ENCODE measurements at places on chromosomes 6 and 20.

GRCh38 chr6:5534643-5535042 is 273.3 kb downstream of the FARS2 start:
- DNase-seq, result no peak

- peak; percentile 43 for DNase-seq
Observed at GRCh38 chr20:62618611-62619529, 23.4 kb upstream of the SLCO4A1 start.

GRCh38 chr6:4504700-4505099 is 271.5 kb upstream of the CDYL start:
- no peak for DNase-seq

DNA sequence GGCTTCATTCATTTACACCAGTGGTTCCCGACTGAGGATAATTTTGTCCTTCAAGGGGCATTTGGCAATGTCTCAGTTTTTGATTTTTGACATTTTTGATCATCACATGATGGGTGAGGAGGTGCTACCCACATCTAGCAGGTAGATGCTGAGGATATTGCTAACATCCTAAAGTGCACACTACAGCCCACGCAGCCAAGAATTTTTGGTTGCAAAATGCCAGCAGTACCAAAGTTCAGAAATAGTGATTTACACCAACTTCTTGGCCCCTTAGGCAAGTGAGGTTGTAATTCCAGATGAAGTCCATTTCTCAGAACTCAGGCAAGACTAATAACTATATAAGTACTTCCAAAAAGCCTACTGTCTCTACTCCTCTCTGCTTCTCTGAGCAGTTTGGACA is 80.1 kb upstream of the TSHZ2 start:
- DNase-seq, result no peak

DNA sequence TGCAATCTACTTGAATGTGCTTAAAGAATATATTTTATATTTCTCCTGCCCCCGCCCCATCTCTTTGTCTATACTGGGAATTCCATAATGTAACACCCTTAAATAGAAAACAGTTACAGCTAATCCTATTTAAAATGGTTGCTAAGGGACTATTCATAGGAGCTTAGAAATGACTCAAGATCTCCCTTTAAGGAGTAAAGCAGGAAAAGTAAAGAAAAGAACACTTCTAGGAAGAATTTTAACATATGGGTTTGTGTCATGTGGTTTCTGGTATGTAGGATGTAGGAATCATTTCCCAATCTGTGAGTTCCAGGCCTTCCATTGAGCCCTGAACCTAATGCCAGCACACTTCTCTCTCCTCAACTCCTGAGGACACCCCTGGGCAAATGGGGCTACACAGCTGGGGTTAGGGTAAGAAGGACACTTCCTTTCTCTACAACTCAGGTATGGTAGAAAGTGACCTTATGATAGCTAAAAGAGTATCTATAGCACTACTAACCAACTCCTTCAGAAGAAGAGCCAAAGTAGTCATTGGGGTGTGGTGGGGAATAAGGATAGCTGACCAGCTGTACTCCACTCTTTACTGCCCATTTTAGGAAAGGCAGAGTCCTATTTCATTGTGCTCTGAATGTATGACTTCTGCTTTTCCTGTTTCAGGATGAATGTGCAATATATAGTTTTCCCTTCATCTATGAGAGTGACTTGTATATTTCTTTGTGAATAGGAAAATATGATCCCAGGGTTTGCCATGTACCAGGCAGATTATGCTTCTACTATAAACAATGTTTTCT is 27.3 kb downstream of the RIMS1 start:
- DNase-seq, result no peak

- DNase-seq, result no peak
Observed at GRCh38 chr6:27294409-27294808, 17.7 kb downstream of the POM121L2 start.

- no peak for DNase-seq
Observed at GRCh38 chr20:52612046-52612632, 360.0 kb upstream of the TSHZ2 start.

DNA sequence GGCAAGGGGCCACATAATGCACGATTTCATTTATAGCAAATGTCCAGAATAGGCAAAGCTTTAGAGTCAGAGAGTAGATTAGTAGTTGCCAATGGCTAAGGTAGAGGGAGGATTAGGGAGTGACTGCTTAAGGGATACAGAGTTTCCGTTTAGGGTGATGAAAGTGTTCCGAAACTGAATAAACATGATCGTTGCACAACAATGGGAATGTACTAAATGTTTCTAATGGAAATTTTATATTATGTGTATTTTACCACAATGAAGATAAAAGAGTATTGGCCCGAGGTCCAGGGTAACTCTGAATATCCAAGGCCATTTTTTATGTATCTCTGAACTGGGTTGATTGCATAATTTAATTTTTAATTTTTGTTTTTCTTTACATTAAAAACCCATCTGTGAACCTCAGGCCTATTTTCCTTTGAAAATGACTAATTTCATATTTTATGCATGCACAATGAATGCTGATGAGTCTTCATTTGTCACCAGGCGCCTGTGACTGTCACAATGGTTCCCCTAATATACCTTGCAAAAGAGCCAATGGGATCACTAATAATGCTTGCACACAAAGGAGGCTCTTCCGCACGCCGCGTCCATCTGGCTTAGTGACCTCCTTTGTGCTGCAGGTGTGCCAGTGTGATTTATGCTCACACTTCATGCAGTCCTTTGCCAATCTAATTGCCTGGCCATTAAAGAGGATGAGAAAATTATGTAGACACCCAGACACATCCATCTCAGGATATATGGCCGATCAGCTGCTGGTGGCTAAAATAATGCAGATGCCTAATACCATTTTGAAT is 612.5 kb downstream of the CDH26 start:
- DNase-seq, result no peak

DNA sequence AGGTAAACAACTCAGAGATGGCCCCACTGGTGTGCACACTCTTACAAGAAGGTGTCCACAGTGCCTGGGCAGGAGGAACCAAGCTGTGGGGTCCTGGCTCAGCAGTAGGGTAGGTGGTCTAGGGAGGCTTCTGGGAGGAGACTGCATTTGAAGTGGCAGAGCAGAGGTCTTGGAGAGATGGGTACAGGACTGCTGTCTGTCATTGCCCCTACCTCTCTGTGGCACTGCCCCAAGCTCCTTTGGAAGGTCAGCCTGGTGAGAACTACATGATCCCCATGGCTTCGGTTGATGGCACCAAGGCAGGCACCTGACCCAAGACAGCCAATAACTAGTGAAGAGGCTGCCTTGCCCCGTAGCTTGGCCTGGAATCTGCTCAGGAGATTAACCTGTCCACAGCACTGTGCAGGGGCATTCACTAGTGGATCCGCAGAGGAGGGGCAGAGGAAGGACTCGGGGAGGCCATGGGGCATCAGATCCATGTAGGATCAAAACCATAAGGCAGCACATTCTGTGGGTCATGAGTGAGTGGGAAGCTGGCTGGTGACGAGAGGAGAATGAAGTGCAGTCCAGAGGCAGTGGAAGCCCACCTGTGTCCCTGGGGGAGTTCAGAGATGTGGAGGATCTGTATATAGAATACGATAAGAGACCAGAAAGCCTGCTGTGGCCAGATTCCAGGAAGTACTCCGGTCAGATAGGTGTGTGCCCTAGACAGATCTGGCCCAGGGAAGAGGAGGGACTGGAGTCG is 162.0 kb downstream of the GRM4 start:
- DNase-seq, result no peak

Data from stimulated activated CD8-positive, alpha-beta memory T cell treated with anti-CD3 and anti-CD28 coated beads, Interleukin-4, amount 100 ng/mL, for 24 hours (primary cell).